ENCODE measurements at places on chromosomes 5 and 9.

GRCh38 chr5:77427998-77428397 is 64.1 kb downstream of the WDR41 start:
- no peak for DNase-seq

DNA sequence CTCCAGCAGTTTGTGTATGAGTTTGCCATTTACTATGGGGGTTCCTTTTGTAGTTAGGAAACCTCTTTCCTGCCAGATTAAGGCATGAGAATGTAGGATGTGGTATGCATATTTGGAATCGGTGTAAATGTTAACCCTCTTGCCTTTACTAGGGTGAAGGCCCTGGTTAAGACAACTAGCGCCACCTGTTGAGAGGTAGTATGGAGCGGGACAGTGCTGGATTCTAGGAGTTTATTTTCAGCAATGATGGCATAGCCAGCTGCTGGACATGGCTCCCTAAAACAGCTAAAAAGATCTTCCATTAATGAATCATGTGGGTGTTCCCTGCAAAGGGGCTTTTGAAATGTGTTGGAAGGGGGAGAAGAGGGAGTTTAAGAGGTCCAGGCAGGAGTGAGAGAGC is 30.7 kb upstream of the GPX3 start:
- DNase-seq, result no peak

DNA sequence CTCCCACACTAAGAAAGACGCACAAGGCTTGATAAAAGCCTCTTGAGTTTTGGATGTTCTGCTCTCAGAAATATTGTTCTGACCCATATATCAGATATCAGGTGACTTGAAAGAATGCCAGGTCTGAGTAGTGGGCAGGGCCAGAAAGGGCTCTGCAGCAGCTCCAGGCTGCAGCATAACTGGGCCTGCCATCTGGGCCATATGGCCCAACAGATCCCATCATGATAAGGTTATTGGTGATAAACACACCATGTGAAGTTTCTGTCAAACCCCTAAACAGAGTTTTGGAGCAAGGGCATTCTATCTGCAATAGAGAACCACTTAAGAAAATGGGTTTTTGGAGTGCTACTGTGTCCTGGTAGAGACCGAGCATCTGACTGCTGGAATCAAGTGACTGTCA is 29.8 kb upstream of the NPM1 start:
- DNase-seq, result no peak

DNA sequence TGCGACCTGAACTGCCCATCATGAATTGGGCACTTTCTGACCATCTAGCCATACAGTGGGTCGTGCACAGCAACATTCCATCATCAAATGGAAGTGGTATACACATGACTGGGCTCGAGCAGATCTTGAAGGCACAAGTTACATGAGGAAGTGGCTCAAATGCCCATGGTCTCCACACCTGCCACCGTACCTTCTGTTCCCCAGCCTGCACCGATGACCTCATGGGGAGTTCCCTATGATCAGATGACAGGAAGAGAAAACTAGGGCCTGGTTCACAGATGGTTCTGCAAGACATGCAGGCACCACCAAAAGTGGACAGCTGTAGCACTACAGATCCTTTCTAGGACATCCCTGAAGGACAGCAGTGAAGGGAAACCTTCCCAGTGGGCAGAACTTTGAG is 21.8 kb downstream of the MTMR12 start:
- DNase-seq, result no peak

DNA sequence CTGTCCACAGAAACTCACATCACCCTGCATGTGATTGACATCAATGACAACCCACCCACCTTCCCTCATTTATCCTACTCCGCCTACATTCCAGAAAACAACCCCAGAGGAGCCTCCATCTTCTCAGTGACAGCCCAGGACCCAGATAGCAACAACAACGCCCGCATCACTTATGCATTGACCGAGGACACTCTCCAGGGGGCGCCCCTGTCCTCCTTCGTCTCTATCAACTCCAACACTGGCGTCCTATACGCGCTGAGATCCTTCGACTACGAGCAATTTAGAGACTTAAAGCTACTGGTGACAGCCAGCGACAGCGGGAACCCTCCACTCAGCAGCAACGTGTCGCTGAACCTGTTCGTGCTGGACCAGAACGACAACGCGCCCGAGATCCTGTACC is 1.7 kb downstream of the PCDHGA3 start:
- DNase-seq, result no peak

- DNase-seq, result no peak
Measured at GRCh38 chr5:133257977-133258376, 206.2 kb downstream of the HSPA4 start.

- DNase-seq, result no peak
Measured at GRCh38 chr9:109378316-109378715, 57.5 kb upstream of the EPB41L4B start.
